ENCODE measurements at places on chromosomes 3 and 15.

- no peak for DNase-seq
Measured at GRCh38 chr3:122355612-122356011, 27.4 kb downstream of the MIX23 start.

DNA sequence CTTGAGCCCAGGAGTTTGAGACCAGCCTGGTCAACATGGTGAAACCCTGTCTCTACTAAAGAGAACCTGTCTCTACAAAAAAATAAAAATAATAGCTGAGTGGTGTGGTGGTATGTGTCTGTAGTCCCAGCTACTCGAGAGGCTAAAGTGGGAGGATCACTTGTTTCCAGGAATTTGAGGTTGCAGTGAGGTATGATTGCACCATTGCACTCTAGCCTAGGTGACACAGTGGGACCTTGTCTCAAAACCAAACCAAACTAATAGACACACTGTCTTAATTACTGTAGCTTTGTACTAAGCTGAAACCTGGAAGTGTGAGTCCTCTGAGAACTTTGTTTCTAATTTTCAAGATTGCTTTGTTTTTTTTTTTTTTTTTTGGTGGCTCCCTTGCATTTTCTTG lies 30.4 kb downstream of the MGA start:
- no peak for DNase-seq

GRCh38 chr3:12194209-12194608 lies 35.5 kb upstream of the TIMP4 start:
- no peak for DNase-seq

DNA sequence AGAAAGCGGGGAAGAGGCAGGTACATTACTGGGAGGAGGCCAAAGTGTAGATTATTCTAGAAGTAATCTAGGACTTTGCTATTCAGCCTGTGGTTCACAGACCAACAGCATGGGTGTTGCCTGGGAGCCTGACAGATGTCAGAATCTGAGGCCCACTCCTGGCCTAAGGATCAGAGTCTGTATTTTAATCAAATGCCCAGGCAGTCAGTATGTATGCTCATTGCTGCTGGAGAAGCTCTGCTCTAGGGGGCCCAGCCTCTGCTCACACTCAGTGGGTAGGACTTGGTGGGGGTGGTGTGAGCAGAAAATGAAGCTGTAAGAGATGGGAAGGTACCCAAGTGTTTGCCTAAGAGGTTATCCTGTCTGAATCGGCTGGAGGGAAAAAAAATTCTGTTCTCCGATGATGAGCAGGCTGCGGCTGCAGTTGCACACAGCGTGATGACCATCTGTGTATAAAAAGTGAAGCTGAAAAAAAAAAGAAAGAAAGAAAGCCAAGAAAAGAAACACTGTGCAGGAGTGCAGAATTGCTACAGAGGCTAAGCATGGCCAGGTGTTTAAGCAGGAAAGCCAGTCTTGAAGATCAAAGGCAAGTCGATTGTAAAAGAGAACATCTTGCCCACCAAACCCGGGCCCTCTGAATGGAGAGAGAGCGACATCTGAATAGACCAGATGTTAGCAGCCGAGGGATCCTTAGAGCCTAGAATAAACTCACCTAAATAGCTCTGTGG lies 65.2 kb downstream of the EIF4E3 start:
- DNase-seq: no peak

DNA sequence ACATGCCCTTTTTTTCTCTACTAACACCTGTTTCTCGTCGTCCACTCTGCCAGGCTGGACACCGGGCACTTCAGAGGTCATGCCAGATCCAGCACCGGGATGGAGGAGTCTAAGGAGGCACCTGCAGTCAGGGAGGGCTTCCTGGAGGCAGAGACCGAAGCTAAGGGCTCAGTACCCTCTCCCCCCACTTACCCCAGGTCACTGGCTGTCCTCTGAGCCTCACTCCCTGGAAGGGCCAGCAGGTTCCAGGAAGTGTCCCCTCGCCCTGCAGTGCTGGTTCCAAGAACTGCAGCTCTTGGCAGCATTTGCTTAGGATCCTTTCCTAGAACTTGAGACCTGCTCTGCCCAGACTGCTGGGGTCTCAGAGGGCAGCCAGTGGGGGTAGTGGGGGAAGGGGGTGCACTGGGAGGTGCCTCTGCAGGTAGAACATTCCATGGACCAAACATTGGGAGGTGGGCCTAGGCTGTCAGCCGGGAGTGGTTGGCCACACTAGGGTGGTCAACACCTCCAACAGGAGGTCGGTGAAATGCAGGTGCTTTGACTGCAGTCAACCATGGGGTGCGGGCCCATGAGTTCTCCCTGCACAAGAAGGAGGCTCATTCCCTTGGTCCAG lies 11.3 kb downstream of the CISH start:
- DNase-seq: no peak

DNA sequence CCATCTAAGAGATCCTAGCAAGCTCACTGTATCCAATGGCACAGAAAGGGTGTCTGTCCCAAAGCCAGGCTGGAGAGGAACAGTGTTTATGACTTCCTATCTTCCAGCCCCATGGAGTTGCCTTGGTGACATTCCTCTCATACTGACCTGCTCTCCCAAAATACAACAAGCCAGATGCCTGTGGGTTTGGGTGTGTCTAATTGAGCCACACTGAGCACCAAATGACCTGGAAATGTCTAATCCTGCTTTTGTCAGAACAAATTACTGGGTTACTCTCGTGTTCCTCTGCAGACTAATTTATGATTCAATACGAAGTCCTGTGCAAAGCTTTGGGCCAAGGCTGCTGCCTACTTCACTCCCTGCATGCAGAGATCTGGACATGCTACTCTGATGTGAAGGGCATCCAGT lies 98.1 kb upstream of the STRIT1 start:
- peak; percentile 2 for DNase-seq

- no peak for DNase-seq
Measured at GRCh38 chr15:60195611-60196010, 191.5 kb downstream of the FOXB1 start.

DNA sequence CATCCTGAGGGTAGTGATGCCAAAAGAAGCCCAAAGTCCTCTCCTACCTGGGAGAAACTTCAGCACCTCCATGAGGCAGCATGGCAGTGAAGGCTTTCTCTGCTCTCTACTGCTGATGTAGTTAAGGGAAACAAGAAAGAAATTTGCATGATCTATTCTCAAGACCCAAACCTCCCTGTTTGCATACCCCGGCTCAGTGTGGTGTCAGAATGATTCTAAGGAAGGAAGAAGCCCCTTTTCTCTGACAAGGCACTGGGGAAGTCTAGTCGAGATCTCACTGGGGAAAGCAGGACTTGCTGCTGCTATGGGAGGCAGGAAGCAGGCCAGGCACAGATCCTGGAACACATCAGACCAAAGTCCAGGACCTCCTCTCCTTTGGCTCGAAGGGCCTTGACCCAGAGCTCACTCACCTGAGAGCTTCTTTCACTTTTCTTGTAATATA lies 89.4 kb upstream of the ICE2 start:
- no peak for DNase-seq
